ENCODE measurements at places on chromosomes 3 and 15.

DNA sequence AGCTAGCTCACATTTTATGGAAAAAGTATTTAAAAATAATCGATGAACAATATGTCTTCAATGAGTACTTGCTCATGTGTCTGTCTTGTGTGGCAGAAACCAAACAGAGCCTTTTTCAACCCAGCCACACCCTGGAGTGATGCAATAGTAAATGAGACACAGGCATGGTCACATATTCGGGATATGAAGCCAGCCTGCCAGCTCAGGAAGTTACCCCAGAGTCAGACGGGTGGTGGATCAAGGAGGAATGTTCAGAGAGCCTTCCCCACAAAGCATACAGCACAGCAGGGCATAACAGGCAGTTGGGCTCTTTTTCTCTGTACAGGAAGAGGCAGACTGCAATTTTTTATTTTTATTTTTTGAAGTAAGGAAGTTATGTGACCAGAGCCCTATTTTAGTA is 27.3 kb downstream of the LARP6 start:
- peak; percentile 41 for DNase-seq

DNA sequence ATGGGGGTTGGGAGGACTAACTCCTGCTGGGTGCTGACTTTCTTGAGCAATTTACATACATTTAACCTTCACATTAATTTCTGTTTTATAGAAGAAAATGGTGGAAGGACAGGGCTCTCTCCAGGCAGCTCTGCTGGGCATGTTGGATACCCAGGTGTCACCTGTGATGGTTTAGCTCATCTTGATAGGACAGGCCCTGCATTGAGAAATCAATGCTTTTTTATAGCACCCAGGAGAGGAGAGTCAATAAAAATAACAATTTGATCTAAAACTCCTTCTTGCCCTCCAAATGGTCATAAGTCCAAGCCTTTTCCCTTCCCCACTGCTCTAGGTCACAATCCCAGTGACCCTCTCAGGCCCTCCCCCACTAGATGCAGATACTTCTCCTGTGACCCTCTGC is 48.3 kb upstream of the RBP1 start:
- no peak for DNase-seq

DNA sequence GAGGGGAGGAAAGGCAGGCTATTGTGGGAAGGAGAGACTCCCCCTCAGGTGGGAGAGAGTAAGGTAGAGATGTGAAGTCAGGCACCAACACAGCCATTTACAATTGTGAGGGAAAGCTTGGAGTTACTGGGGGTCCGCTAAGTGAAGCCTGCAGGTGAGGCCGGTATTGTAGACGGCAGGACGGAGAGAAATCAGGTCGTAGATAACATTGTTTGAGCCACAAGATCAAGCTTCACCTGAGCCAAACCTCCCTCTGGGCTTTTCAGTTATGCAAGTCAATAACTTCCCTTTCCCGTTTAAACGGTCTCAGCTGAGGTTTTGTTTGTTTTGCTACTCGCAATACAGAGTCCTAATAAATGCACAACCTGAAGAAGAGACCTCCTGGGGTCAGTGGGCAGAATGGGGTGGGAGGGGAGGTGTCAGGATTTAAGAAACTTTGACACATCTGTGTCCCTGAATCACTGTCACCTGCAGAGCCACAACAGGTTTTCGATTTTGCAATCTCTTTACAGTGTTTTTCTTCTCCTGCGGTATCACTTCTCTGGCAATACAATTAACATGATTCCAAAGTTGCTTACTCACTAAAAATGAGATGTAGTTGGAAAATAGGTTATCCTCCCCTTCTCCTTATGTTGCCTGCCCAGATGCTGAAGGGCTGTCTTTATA is 72.0 kb upstream of the GLCE start:
- no peak for DNase-seq

DNA sequence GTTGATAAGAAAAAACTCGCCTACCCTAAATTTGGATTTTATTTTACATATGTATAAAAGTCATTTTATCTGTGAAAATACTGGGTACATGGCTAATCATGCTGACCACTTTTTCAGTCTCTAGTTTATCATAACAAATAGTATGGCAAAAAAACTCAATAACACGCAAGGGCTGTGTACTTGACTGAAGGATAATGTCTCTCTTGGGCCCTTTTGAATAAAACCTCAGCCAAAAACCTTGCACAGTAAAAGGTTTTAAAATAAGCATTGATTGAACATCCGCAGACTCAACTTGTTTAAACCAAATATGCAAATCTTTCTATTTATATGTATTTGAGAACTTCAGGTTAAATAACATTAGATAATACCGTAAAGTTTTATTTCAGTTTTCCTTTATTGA is 285.3 kb downstream of the CADM2 start:
- DNase-seq = no peak

- no peak for DNase-seq
Observed at GRCh38 chr3:73723596-73723995, 98.9 kb upstream of the PDZRN3 start.

- DNase-seq = no peak
Observed at GRCh38 chr3:27185231-27185989, 183.8 kb downstream of the NEK10 start.

- no peak for DNase-seq
Observed at GRCh38 chr3:168001244-168001643, 94.5 kb downstream of the GOLIM4 start.

DNA sequence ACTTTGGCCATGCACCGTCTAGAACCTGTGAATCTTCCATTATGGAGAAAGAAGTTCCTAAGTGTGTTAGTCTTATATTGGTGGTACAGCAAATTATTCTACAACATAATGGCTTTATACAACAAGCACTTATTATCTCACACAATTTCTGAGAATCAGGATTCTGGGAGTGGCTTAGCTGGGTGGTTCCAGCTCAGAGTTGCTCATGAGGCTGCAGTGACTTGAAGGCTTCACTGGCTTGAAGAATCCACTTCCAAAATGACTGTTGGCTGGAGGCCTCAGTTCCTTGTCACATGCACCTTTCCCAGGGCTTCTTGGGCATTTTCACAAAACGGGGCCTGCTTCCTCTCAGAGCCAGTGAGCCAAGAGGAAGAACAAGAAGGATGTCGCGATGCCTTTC is 82.3 kb upstream of the RNF7 start:
- no peak for DNase-seq

DNA sequence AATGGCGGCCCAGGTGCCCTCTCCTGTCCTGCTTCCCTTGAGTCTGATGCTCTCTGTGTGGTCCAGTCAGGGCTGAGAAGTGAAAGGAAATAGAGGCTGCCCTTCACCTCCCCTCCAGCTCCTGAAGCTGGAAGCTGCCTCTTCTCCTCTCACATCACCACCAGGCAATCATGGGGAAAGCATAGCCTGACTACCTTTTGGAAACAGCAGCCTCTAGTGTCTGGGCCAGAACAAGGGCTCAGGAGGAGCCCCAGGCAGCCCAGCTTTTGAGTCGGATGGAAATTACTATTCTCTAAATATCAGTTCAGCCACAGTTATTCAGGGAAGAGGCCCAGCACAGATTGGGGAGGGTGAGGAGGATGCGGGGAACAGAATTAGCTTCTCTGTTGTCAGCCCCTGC is 43.3 kb upstream of the CCDC174 start:
- no peak for DNase-seq

DNA sequence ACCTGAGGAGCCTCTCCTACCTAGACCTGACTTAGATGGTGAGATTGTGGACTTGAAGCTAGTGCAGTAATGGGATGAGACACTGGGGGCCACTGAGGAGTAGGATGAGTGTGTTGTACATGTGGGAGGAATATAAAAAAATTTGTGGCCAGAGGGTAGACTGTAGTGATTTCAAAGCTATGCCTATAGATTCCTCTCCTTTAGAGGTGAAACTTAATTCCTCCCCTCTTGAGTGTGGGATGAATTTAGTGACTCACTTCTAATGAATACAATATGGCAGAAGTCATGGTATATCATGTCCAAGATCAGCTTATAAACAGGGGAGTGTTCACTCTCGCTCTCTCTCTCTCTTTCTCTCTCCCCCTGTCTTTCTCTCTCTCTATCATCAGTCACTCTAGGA is 6.7 kb downstream of the ZNF860 start:
- DNase-seq = no peak

GRCh38 chr15:69784798-69785566 is 312.7 kb downstream of the TLE3 start:
- no peak for DNase-seq

DNA sequence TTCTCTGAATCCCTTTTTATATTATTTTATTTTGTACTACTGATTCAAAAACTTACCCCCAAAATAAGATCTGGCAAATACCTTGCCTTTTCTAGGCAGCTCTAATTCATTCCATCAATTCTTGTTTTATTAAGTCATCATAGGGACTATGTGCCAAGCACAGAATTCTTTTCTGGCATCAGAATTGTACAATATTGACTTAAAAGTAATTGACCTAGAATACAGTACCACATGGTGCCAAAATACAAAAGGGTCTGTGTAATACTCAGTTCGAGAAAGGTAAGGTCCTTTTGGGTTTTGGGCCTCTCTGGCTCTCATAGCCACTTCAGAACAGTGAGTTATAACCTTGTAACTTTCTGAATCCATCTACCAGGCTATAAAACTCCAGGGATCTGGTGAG is 46.2 kb downstream of the KBTBD8 start:
- DNase-seq = no peak

DNA sequence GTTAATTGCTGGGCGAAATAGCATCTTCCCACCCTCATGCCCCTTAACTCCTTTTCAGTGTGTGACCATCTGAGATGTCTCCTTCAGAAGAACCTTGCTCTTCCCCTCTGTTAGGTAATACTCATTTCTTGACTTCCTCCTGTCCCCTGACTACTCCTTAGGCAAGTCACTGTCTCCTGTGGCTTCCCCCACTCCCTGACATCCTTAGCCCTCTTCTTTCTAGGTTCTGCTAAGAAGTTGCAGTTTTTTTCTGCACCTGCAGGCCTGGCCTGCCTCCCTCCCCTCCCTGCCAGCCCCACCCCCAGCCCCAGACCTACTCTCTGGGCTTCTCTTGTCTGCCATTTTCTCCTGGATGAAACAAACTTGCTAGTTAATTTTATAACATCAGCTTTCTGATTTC is 15.2 kb upstream of the EID1 start:
- no peak for DNase-seq

DNA sequence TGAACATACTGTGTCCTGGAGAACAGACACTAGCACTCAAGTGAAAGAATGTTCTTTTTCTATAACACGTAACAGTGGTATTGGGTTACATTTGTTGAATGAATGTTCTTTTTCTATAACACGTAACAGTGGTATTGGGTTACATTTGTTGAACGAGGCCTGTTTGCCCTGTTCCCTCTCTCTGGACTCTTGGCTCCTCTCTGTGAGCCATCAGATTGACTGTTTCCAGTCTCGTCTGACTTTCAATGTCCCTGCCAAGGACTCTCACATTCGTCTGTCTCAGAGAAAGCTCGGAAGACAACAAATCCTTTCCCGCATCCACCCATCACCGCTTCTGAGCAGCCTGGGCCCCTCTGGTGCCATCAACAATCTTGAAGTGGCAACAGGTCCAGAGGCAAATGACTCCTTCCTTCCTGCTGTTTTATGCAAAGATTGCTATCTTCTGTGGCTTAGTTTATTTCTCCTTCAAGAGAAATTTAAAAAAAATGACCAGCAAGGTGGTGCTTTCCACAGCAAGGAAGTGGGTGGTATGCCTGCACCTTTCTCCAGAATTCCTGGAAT is 8.0 kb downstream of the TMEM45A start:
- DNase-seq = no peak

- no peak for DNase-seq
Observed at GRCh38 chr3:113423699-113424098, 17.6 kb downstream of the CFAP44 start.

DNA sequence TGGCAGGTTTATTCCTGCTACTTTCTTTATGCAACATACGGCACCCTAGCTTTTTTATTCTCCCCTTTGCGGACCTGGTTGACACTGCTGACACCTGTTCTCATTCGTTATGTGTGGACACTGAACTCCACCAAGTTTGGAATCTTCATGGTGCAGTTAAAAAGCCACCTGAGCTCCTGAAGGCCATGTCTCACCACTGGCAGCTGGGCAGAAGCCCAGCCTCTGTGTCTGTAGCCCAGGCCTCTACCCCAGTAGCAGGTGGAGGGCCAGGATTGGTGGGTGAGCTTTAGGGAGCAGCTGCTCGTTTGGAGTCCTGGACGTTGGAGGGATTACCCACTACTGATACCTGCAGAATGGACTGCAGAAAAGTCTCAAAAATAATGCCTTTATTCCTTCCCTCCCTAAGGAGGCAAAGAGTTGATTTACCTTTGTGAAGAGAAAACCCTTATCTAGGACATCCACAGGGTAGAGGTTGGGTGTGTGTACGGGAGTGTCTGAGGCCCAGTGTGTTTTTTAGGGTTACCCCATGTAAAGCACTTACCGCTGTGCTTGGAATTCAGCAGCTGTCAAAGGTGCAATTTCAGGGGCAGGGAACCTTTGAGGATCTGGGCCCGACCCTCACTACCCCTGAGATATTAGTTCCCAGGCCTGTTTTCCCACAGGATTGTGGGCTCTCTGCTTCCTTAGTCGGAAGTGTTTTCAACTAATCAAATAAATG is 637 bp upstream of the CCNDBP1 start:
- no peak for DNase-seq

DNA sequence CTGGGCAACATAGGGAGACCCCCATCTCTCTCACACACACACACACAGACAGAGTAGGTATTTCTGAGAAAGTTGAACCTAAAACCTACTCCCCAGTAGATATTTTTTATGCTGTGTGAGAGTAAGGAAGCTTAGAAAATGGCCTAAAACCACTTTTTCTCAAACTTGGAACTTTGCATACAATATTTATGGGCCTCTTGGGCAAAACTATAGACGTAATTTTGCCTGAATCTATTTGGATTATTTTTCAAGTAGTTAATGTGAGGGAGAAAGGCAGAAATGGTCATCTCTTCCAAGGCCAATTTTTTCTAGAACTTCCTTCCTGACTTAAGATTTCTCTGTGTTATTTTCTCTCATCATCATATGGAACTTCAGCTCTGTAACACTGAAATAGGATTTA is 81.7 kb downstream of the ZNF609 start:
- DNase-seq = no peak

GRCh38 chr15:89197503-89197971 is 23.8 kb downstream of the RLBP1 start:
- DNase-seq = no peak

DNA sequence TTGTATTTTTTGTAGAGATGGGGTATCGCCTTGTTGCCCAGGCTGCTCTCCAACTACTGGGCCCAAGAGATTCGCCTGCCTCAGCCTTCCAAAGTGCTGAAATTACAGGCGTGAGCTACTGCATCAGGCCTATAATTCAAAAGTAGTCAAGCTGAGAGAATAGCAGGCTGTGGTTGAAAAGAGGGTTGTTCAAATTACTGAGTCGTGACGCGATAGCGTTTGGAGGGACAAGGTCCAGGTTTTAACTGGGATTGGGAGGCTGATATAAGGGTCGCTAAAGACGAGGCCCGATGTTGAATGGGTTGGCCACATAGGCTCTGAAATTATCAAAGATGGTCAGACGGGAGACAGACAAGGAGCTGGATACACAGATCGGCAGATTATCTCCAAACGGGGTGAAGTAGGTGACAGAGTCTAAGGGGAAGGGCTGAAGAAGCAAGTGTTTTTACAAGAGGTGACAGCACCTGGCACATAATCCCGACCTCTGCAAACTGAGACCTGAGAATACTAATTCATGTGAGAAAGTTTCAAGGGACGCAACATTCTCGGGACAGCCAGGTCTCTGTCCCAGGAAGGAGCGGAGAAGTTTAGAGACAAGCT is 759 bp upstream of the ARID3B start:
- no peak for DNase-seq

- no peak for DNase-seq
Observed at GRCh38 chr3:187841560-187841959, 96.3 kb upstream of the BCL6 start.
